Renal cortical epithelial cell (primary cell): ENCODE measurements at places on chromosomes 2 and 18. TPM values are rescaled to one million over a fixed set of nuclear protein-coding genes. Genes with fewer than 3 reads are reported as not detected.

VWC2L gene
- total RNA-seq: 0.15 TPM in 1 of 2 replicates, not detected in the other

IL36RN gene
- 0.69 TPM in 1 of 2 replicates, not detected in the other for total RNA-seq

FAP gene
- total RNA-seq: 0.15 and 0.17 TPM in 2 replicates

ICA1L gene
- total RNA-seq: 3.3 and 6.5 TPM in 2 replicates

MBD2 gene
- total RNA-seq: 33.5 and 38.4 TPM in 2 replicates

TMEM163 gene
- 3.6 and 6.7 TPM in 2 replicates for total RNA-seq

CTIF gene
- 7.1 and 25.8 TPM in 2 replicates for total RNA-seq

CROCC2 gene
- total RNA-seq: under 0.01 TPM in 1 of 2 replicates, not detected in the other

ANKRD30B gene
- total RNA-seq: not detected in 2 replicates

CCDC102B gene
- total RNA-seq: 1.3 and 2.6 TPM in 2 replicates

- peak; percentile 2 for DNase-seq
These were observed 326.2 kb upstream of the SOX11 start for GRCh38 chr2:5365871-5366461.

- peak; percentile 23 for DNase-seq
These were observed 164.5 kb downstream of the LCLAT1 start for GRCh38 chr2:30611583-30611982.

GRCh38 chr2:119484834-119485233 lies 39.4 kb downstream of the SCTR start:
- no peak for DNase-seq

GRCh38 chr2:120604767-120605166 lies 130.9 kb upstream of the GLI2 start:
- DNase-seq: no peak

DNA sequence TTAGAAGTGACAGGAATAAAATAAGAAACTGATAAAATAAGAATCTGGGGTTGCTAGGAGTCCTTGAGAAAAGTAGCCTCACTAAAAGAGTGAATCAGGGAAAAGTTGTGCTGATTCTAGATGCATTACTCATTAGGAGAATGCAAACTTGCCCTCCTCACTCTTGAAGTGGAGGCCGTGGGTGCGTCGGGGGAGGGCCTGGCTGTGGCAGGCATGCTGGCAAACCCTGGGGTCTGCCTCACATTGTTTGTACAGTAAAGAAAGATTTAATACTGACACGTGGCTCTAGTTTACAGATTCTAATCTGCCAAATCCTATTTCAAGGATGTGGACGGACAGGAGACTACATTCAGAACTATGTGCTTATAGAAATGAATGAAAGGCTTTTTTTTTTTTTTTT lies 41.9 kb downstream of the TANC1 start:
- DNase-seq: peak; percentile 41

GRCh38 chr2:15223887-15224286 lies 337.2 kb downstream of the NBAS start:
- DNase-seq: peak; percentile 90

GRCh38 chr2:12412898-12413305 lies 303.8 kb upstream of the TRIB2 start:
- DNase-seq: no peak

DNA sequence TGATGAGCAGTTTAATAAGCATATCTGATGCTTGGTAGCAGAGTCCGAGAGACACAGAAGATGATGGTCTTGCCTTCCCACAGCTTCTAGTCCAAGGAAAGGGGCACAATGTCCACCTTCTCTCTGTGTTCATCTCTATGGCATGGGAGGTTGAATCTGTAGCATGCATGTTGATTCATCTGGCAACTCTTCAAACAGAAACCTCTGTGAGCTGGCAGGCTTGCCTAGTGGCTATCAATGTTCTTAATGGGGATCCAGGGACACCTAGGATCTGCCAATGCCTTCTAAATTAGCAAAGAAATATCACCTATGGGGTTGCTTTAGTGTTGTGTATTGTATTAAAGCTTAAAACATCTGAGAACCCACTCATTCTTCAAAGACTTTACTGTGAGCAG lies 170.8 kb downstream of the INO80D start:
- DNase-seq: peak; percentile 71

- no peak for DNase-seq
These were observed 3.4 kb upstream of the ANKRD12 start for GRCh38 chr18:9133225-9133624.

GRCh38 chr2:30978854-30979253 lies 159.4 kb downstream of the GALNT14 start:
- no peak for DNase-seq

DNA sequence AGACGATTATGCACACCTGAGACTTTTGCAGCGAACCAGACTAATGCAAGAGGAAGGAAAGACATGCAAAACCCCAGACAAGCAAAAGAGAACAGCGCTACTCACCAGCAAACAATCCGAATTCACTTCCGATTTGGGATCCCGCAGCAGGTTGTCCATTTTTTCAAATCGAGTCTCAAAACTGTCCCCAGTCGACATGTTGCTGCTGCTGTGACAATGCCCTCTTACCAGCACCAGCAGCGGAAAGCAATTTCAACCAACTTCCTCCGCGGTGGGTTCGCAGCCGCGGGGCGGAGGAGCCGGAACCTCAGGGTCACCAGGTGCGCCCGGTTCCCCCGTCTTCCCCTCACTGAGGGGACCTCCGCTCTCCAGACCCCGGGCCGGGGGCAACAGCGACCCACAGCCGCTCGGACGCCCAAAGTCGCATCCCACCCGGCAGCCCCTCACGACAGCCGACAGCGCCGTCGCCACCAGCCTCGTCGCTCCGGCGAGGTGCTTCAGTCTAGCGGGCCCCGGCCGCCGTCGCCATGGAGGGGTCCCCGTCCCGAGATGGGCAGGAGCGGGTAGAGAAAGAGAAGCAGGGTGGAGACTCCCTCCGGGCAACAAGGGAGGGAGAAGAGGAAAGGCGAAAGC lies 784 bp downstream of the ROCK1 start:
- peak; percentile 21 for DNase-seq

DNA sequence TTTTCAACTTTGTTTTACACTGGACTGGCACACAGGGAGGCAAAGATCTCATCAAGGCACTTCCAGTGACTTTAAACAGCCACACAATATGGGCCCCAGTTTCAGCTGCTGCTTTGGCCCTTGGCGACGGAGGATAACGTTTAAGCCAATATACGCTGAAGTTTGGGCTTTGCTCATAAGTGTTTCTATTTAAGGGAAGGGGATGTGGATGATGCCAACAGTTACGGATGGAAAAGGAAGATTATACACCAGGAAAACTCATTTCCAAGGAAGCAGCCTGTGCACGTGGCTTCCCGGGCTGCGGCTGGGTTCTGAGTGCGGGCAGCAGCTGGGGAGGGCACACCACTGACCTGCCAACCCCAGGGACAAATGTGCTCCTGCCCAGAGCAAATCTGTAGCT lies 151.1 kb downstream of the SH3BP4 start:
- DNase-seq: no peak

GRCh38 chr18:79458131-79458838 lies 62.6 kb downstream of the NFATC1 start:
- DNase-seq: peak; percentile 75

GRCh38 chr18:35387152-35387571 lies 10.0 kb upstream of the ZNF396 start:
- DNase-seq: no peak

DNA sequence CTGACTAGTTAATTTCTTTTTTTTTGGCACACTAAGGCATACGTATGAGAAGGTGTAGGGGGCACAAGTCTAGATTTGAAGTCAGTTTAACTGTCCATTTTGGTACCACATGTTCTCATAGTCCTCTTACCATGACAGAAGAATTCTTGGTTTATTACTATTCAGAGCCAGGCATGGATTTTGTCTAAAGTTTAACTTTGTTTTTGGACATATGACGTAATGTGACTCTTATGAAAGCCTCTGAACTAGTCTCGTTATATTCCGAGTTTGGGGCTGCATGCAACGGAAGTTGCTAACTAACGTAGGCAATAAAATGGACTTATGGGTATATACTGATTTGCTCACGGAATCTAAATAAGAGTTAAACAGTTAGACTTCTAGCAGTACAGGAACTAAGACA lies 62.9 kb downstream of the MSTN start:
- DNase-seq: no peak

GRCh38 chr18:53261241-53261640 lies 921.2 kb downstream of the DCC start:
- DNase-seq: no peak

DNA sequence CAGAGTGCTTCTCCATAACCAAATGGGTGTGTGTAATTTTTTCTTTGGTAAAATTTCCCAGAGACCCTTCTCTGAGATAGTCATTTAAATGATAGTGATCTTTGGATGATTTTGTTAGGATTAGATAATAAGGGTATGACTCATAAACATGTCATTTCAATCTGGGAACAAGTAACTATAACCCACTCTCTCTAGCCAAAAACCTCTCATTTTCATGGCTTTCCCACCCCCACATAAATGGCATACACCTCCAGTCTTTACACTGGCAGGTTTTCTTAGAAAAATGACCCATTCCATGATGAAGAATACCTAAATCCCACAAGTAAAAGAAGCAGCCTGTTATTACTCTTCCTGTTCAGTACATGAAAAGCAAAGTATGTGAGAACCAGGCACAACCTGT lies 572.0 kb upstream of the ZEB2 start:
- no peak for DNase-seq

- DNase-seq: no peak
These were observed 9.2 kb upstream of the MAP4K4 start for GRCh38 chr2:101688261-101688660.

DNA sequence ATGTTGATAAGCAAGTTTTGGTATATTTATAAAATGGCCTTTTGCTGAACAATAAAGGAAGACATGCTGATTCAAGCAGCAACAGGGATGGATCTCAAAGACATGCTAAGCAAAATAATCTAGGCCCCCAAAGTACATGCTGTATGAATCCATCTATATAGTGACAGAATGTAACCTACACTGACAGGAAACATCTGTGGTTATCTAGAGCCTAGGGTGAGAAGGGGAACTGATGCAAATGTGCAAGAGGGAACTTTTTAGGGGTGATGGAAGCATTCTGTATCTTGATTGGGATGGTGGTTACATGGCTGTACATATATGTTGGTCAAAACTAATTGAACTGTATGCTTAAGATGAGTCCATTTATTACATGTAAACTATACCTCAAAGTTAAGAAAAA lies 24.2 kb downstream of the CNRIP1 start:
- no peak for DNase-seq

- no peak for DNase-seq
These were observed 108.4 kb upstream of the CDC42EP3 start for GRCh38 chr2:37779611-37780386.

DNA sequence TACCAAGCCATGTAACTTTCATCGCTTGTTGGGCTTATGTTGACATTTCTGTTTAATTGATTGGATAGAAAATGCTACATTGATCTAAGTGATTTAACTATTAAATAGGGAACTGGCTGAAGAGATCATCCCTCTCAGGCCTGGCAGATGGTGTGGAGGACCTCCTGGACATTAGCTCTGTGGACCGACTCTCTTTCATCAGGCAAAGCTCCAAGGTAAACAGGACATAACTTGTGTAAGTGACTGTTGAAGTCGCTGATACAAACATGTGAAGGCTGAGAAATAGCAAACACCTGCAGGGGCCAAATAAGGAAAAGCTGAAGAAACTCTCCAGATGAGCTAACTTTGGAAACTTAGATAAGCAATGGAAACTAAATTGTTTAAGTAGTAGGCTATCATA lies 68.8 kb downstream of the UNC80 start:
- DNase-seq: no peak

- DNase-seq: no peak
These were observed 38.0 kb upstream of the GPAT2 start for GRCh38 chr2:96072746-96073145.

DNA sequence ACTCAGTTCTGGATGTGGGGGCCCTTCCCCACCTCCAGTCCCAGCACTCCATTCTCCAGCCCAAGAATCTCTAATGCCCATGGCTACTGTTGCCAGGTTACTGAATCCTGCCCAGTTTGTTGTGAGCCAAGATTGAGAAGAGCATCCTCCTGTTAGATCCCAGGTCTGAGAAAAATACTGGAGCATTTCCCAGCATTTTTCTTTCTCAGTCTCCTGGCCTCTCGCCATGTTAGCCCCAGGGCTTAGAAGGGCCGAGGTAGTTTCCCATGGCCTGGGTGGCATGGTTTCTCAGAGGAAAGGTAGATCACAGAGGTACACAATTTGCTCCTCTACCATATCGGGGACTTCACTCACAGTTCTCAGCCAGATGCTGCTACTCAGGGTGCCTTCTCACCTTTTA lies 135.7 kb downstream of the OTX1 start:
- DNase-seq: peak; percentile 3

- no peak for DNase-seq
These were observed 138.9 kb upstream of the PELI1 start for GRCh38 chr2:64283006-64283570.

GRCh38 chr18:60649842-60650536 lies 277.4 kb upstream of the MC4R start:
- no peak for DNase-seq

DNA sequence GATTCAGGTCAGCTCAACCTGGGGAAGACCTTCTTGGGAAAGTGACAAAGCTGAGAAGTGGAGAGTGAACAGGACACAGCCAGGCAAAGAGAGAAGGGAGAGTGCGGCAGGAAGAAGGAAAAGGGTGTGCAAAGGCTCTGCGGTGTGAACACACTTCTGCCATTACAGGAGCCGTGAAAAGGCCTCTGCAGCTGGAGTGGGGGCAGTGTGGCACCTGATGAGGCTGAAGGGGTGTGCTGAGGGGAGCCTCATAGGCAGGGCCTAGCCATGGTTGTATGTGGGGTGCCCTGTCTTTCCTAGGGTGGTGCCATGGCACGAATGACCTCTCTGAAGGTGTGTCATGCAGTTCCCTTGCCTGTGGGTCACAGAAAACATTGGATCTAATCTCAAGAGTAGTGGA lies 347.6 kb downstream of the CYRIA start:
- DNase-seq: no peak

DNA sequence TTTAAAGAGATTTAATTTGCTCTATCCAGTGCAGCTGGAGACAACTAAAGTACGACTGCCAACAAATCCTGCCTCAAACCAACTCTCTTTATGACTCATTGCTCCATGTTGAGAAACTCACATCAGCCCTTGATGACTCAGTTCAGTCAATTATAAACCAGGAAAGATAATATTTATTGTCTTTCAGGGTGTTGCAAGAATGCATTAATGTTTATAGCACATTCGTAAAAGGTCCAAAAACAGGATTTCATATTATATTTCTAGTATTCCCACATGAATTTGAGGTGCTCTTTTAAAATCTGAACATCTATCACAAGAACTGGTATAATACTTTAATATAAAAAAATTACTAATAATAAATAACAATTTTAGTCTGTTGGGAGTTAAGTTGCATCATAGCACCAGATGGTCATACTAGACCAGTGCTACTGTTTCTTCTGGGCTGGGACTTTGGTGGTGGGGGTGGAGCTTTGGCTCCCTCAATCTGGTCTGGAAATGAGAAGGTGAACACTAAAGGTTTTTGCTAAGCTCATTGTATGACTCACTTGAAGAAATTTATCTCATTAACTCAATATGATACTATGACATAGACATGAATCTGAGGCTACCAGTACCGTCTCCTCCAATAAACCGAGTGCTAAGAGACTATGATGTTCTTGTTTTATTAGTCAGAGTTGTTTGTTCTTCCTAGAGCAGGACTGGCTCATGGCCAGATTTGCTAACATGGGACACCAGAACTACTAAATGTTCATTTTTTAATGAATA lies 26.6 kb upstream of the MAP3K20 start:
- DNase-seq: peak; percentile 100
